ENCODE measurements at places on chromosomes 3 and 15.
A peak's percentile ranks its signal among the peaks of the same experiment; 100 is the strongest.

DNA sequence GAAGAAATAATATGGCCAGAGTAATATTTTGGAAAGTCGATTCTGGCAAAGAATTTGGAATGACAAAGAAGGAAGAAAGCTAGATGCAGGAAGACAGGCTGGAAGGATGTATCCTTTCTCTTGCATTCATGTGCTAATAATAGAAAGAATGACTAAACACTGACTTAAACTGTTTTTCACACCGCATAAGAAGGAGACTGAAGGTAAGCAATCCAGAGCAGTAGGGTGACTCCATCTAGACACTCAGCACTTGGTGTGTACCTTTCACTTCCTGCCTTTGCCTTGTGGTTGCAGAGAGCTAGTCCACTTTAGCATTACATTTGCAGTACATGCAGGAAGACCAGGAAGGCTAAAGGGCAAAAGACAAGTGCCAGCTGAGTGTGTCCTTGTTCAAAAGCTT is 234.6 kb downstream of the RBMS3 start:
- no peak for DNase-seq

- no peak for DNase-seq
Observed at GRCh38 chr3:126326629-126327028, 30.6 kb downstream of the KLF15 start.

DNA sequence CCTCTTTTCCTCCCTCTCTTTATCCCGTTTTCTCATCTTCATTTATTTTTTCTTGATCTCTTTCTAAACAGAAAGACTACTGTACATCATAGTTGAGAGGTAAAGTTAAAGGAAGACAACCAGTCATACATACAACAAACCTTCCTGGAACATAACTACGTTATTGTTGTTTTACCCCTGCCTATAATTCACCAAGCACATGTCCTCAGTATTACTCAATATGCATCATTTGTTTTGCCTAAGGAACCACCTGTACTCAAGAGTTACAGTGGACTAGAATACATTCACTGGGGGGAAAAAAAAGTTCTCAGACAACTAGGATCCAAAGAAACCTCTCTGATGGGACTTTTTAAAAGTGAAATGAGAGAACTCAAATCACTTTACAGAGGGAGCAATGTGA is 344.7 kb upstream of the RBMS3 start:
- DNase-seq: no peak

GRCh38 chr15:58026051-58026450 is 39.5 kb downstream of the ALDH1A2 start:
- DNase-seq: no peak

GRCh38 chr3:134375582-134376384 is 1.5 kb upstream of the AMOTL2 start:
- DNase-seq: no peak

DNA sequence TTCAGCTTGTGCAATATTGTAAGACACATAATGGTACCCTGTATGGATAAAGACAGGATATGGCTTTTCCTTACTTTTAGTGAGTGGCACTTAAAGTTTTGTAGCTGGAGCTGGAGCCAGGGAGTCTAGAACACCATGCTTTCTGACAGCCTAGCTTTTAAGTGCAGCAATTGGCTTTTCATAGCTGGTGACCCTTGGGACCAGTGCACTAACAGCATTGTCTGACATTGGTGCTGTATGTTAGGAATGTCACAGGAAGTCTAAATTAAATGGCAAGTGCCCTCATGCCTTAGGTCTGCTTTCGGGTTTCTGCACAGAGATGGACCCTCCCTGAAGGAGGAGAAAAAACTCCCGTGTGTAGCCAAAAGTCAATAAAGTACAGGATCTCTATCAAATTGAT is 628.2 kb downstream of the NR2F2 start:
- no peak for DNase-seq

GRCh38 chr15:23370578-23370977 is 16.0 kb downstream of the GOLGA8S start:
- DNase-seq: no peak

- DNase-seq: no peak
Observed at GRCh38 chr15:77493324-77493907, 72.7 kb downstream of the HMG20A start.

DNA sequence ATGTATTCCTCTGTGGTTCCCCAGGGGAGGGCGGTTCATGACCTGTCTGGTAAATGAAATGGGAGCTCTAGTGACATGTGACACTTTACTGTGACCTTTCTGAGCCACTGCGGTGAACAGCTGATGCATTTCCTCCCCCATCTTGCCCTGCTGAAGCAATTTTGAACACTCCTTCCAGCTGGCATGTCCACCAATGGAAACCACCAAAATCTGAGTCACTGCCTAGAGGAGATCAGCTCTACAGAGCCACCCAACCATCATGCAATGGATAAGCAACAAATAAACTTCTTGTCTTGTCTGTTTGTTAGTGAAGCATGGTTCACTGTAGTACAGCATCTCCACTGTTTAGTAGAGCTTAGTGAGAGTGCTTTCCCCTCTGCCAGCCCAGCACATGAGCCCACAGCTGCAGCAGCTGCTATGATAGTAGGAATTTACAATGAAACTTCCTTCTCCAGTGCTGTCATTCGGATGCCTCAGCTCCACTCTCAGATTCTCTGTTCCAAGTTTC is 479.4 kb downstream of the NTRK3 start:
- no peak for DNase-seq

GRCh38 chr3:34742151-34742550 is 897.2 kb upstream of the ARPP21 start:
- no peak for DNase-seq

GRCh38 chr3:124951511-124952281 is 17.1 kb upstream of the MUC13 start:
- DNase-seq: peak; percentile 18

- DNase-seq: no peak
Observed at GRCh38 chr3:58131101-58131825, 79.5 kb downstream of the DNASE1L3 start.

- no peak for DNase-seq
Observed at GRCh38 chr3:111134302-111134701, 62.7 kb downstream of the NECTIN3 start.
